SK-N-MC (cell line): ENCODE measurements at places on chromosomes 1 and 21.

DNA sequence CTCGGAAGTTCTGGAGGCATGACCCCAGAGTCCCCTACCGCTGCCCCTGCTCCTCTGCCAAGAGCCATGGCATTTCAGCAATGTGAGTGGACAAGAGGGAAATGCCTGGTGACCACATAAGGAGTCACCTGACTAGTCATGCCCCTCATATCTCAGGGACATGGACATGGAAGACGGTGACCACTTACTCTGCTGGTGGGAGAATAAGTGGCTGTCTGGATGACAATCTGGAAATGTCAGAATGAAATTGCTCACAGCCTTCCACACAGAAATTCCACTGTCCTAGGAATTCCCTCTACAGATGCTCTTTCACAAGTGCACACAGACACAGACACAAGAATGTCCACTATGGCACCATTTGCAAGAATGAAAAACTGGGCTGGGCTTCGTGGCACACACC is 24.3 kb upstream of the PLEKHG5 start:
- DNase-seq = no peak

- no peak for DNase-seq
These were observed 792.8 kb downstream of the ADGRL2 start for GRCh38 chr1:82593561-82593960.

- no peak for DNase-seq
These were observed 27.2 kb upstream of the ENO1 start for GRCh38 chr1:8905582-8906191.

DNA sequence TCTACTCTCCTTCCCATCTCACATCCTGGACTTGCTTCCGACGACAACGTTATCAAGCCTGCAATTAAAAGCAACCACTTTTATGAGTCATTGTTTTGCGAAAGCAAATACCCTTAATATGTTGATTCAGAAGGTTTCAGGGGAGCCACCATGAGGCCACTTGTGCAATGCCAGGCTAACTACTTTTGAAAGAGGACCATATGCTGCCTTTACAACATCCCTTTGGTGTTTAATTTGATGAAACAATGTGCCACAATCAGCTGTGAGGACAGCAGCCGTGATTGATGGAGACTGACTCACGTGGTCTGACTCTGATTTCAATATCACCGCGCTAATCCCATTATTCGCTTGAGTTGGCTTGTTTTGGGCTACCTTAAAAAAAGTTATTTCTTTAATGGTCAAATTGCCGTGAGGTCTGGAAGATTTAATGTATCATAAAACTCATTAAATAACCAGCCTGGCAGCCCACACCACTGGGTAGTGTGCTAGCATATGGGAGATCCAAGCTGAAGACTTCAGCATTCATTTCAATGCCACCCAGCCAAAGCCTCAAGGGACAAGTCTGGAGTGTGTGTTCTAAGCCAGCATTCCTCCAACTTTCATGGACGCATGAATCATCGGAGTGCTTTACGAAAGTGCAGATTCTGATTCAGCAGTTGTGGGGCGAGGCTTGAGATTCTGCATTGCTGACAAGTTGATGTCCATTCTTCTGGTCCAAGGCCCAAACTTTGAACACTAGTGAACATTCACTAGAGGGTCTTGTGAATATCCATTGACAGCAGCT is 73.3 kb upstream of the PAXBP1 start:
- no peak for DNase-seq

- no peak for DNase-seq
These were observed 3.3 kb upstream of the EPHA2 start for GRCh38 chr1:16158993-16159831.

DNA sequence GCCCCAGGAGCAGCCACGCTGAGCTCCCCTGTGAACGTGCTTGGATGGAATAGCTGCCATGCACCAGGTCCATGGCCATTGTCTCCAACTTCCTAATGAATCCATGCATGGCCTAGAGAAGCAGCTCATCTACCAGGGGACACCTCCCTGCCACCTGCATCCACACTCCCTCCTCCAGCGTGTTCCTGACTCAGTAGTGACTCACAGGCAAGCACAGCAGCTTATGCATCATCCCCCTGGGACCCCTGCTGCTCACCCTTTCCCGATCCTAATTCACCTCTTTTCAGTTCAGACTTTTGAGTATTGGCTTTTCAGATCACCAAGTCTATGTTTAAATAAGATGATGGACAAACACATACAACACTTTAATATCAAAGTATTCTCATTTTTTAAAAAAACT is 39.9 kb upstream of the TADA1 start:
- no peak for DNase-seq

- DNase-seq = no peak
These were observed 65.6 kb downstream of the OPTC start for GRCh38 chr1:203559523-203559922.

DNA sequence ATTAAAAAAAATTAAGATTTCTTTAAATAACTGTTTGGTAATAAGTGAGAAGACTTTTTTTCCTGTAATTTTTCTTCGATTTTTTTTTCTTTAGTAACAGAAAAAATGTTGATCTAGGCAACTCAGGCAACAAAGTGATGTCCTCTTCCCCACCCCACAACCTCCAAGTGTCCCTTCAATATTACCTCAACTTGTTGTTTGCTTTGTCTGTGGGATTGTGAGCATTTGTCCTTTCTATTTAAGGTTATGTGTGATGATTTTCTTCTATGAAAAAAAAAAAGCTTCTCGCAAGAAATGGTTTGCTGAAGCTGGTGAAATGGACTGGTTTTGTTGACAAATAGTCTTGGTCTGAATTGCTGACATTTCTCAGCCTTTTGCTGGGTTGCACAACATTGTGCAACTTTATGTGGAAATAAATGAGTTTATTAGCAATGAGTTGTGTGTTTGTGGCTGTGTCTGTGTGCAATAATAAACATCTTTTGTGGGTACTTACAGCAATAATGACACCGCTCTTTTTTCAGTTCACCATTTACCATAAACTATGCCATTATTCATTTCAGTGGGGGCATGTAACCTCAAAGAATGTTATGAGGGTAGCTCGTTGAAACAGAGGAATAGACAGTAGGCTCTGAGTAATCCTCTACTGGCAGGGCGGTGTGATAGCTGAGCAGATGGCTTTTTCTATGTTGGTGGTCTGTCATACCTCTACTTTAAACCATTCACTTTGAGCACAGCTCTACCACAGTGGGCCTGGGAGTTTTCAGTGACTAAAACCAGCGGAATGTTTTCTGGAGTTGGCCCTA is 218.4 kb downstream of the HLX start:
- no peak for DNase-seq

GRCh38 chr1:215878843-215879242 is 311.7 kb downstream of the KCTD3 start:
- no peak for DNase-seq

- no peak for DNase-seq
These were observed 79.5 kb upstream of the BACH1 start for GRCh38 chr21:29219165-29219770.

- DNase-seq = no peak
These were observed 17.7 kb downstream of the PTPRC start for GRCh38 chr1:198656500-198656932.

GRCh38 chr1:208081972-208082371 is 162.2 kb downstream of the PLXNA2 start:
- no peak for DNase-seq

GRCh38 chr1:39542924-39543323 is 33.7 kb downstream of the PABPC4 start:
- no peak for DNase-seq

GRCh38 chr1:5881526-5882222 is 110.6 kb downstream of the NPHP4 start:
- no peak for DNase-seq

GRCh38 chr1:169360415-169360814 is 7.2 kb downstream of the NME7 start:
- DNase-seq = no peak

GRCh38 chr1:63413394-63413793 is 46.0 kb downstream of the ALG6 start:
- no peak for DNase-seq

DNA sequence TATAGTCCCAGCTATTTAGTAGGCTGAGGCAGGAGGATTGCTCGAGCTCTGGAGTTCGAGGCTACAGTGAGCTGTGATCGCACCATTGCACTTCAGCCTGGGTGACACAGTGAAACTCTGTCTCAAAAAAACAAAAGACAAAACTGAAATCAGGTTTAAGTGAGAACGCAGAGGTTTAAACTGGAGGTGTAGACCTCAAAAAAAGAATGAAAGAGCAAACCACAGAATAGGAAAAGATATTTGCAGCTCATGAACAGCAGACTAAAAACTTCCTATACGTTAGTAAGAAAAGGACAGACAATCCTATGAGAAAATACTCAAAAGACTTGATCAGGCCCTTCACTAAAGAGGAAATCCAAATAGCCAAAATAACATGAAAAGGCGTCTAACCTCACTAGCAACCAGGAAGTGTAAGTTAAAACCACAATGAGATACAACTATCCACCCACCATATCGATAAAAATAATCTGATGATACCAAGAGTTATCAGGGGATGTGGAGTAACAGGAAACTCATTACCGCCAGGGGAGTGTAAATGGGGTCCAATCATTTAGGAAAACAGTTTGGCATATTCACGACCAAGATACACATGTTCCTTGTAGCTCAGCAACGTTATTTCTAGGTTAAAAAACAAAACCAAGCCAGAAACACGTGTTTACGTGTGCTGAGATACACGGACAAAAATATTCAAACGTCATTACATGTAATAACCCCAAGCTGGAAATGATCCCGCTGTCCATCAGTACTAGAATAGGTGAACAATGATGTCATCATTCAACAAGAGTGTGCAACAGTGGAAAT is 9.8 kb downstream of the TNFRSF9 start:
- no peak for DNase-seq

DNA sequence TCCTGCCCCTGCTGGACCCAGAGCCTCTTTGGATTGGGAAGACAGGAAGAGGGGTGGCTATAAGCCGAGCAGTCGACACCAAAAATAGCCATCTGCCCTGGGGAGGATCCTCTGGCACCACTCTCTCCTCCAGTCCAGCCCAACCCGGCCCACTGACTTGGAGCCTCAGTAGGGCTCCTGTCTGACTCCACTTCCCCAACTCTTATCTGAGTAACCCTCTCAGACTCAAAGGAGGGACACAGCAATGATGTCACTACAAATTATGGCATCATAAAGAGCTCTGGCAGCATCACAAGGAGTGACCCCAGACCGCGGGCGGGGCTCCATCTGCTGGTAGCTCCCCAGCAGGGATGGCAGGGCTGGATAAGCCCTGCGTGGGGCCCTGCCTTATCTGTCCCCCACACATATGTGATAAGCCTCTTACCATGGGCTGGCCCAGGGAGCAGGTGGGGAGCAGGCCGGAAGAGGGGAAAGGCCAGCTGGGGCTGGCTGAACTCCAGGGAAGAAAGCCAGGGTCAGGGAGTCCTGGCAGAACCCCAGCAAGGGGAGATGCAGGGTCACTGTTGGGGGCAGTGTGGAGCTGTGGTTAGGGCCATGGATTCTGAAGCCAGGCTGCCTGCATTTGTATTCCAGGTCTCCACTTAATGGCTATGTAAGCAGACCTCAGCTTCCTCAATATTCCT is 4.6 kb upstream of the SLC6A9 start:
- DNase-seq = no peak

DNA sequence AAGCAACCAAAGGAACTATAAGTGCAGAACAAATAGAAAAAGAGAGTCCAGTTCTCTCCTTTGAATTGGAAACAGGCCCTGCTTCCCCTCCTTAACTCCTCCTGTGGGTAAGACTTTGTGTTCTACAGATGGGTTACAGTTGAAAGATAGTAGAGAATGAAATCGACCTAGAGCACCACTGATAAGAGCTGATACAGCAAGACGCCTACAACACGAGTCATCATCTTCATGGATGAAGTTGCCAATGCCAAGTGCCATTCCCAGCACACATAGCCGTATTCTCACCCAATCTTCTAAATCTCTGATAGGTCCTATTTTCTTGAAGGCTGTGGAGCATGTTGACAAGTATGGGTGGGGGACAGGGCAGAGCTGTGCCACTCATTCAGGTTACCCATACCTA is 99.8 kb upstream of the CAMK1G start:
- no peak for DNase-seq

DNA sequence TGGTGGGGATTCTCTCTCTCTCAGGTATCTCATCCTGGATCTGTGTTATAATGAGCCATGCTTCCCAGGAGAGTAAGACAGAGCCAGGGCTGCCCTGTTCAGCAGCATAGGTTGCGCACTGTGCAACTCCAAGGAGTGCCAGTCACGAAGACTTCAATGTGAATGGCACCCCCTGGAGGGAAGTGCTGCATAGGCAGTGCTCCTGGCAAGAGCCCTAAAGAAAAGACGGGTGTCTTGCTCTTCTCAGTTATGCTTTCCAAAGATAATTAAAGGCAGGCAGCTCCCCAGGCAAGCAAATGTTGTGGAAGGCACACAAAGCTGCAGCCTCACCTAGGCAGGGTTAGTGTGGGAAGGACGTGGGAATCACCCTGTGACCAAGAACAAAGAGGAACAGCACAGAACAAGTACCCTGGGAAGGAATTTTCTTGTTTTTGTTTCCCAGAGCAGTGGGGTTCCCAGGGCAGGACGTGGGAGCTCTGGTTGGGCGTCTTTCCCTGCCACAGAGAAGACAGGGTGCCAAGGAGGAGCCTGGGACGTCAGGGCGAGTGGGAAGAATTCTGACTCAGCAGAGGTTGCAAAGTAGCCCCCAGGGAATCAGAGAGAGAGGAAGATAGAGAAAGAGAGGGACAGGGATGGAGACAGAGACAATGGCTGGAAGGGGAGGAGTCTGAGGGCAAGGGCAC is 120.9 kb downstream of the KCNN3 start:
- DNase-seq = no peak

GRCh38 chr1:35866991-35867390 is 16.0 kb upstream of the AGO1 start:
- DNase-seq = no peak

DNA sequence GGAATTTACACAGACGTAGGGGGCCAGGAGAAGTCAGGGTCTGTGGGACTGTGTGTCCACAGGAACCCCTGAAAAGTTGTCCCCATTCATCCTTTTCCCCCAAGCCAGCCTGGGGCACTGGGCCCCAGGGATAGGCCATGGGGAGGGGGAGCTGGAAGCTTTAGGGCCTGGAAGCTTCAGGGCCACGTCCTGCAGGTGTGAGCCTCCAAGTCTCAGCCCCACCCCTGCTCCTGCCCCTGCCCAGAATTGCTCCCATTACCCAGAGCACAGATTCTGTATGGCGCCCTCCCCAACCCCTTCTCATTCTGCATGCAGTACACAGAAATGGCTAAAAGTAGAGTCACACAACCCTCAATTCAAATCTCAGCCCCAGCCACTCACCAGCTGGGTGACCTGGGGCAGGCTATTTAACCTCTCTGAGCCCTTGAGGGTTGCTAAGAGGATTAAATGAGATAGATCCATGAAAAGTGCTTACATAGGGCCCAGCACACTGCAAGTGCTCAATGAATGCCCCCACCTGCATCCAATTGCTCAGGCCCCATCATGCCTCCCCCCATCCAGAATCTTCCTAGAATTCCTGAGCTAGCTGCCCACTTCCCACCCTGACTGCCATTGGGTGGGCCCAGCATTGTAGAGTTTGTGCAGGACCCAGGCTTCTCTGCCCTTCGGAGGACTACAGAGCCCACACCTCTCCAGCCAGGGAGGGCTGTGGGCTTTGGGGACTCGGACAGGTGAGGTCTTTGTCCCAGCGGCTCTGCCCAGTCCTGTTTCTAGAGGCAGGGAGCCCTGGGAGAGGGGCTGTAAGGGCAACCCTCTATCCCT is 6.5 kb downstream of the RAP1GAP start:
- DNase-seq = no peak

GRCh38 chr1:154590756-154591155 is 17.2 kb downstream of the ADAR start:
- DNase-seq = no peak

- DNase-seq = no peak
These were observed 3.2 kb upstream of the HMGB4 start for GRCh38 chr1:33860671-33861070.
